ENCODE measurements at places on chromosomes 1 and 21. TPM values are rescaled to one million over a fixed set of nuclear protein-coding genes. Genes with fewer than 3 reads are reported as not detected.

Gene RGS4
- not detected for polyA plus RNA-seq

Gene HEYL
- polyA plus RNA-seq: not detected

Gene SYNC
- polyA plus RNA-seq: not detected

Gene ATP6V1G3
- polyA plus RNA-seq: not detected

Gene CFHR2
- not detected for polyA plus RNA-seq

Gene ASCL5
- polyA plus RNA-seq: not detected
